ENCODE measurements at places on chromosomes 12 and 14.

DNA sequence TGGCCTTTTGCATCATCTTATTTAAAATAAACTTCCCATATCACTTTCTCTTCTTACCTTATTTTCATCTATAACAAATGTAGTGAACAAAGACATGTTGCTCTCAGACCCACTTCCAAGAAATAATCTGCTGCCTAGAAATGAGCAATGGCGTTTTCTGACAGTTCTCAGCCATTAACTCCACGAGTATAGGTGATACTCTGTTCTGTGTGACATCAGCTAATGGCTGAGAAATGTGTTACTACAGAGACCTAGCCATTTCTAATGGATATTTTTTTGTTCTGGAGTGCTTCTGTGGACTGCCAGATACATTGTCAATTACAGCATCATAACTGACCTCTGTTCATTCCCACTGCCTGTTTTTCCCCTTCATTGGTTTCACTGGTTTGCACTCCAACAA lies 67.8 kb downstream of the CCDC59 start:
- DNase-seq = no peak

GRCh38 chr12:62466018-62466593 lies 520 bp upstream of the MON2 start:
- DNase-seq = no peak

DNA sequence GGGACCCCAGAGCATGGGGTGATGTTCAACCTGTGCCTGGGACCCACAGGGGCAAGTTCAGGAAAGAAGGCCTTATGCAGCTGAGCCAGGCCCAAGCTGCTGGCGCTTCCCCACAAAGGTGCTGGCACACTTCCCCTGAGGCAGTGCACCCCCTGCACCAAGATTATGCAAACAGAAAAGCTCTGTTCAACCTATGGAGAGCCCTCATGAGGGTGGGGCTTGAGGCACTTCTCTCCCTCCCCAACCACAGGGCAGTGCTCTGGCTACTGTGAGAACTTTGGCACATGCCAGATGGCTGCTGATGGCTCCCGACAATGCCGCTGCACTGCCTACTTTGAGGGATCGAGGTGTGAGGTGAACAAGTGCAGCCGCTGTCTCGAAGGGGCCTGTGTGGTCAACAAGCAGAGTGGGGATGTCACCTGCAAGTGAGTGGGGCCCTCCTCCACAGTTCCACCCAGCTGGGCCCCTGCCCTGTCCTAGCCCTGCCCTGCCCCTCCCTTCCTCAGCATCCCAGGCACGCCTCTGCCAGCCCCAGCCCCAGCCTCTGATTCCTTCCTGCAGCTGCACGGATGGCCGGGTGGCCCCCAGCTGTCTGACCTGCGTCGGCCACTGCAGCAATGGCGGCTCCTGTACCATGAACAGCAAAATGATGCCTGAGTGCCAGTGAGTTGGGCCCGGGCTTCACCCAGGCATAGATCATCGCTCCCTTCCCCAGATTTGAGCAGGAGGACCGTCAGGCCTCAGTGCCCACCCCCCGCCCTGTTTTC lies 5.5 kb upstream of the NXPH4 start:
- DNase-seq = no peak

GRCh38 chr12:4140581-4141301 lies 132.8 kb upstream of the CCND2 start:
- no peak for DNase-seq

DNA sequence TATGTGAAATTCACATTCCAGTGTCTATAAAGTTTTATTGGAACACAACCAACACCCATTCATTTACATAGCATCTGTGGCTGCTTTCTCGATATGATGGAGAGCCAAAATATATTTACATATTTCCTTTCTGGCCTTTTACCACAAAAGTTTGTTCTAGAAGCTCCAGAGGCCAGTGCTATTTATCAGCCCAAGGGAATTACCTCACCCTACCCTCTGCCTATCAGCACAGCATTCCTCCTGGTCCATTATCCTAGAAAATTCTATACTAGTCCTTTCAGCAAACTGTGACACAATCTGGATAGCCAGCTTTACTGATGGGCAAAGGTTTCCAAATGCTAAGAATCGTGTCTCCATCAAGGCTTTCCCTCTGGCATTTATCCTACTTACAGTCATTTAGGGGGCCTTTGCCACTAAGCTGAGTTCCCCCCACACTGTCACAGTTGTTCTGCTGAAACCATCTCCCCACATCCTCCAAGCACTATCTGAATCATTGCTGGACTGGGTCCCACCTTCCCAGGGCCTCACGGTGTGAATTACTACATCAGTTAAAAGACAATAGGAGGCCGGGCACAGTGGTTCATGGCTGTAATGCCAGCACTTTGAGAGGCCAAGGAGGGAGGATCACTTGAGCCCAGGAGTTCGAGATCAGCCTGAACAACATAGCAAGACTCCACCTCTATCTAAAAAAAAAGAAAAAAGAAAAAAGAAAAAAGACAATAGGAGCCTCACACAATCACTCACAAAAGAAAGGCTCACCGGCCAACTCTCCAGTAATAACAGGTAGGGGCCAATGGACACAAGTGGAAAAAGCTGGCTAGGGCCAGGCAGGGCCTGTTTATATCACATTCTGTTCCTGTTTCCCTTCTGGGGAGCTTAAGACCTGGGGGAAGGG lies 12.1 kb downstream of the SYNE3 start:
- no peak for DNase-seq

DNA sequence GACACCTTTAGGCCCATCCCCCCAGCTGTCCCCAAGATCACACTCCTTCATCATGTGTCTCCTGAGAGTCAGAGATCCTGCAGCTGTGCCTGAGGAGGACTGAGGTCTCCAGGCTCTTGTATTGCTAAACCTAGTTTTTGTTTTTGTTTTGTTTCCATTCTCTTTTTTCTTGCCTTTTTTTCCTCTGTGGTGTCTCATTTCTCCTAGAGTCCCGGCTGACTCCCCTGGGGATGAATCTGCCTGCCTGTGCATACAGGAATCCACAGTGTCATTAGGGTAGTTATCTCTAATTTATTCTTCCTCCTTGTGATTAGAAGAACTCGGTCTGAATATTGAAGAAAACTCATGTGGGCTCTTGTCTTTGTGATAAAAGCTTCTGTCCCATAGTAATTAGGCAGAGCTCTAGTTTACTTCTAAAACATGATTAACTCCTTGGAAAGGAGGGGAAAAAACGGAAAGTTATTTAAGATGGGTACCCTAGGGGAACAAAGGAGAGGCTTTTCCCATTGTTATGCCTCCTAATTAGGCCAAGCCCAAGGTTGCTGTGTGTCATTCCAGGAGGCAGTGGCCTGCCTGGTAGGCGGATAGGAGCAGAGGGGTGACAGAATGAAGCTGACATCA lies 343.2 kb downstream of the ZFP36L1 start:
- DNase-seq = no peak

DNA sequence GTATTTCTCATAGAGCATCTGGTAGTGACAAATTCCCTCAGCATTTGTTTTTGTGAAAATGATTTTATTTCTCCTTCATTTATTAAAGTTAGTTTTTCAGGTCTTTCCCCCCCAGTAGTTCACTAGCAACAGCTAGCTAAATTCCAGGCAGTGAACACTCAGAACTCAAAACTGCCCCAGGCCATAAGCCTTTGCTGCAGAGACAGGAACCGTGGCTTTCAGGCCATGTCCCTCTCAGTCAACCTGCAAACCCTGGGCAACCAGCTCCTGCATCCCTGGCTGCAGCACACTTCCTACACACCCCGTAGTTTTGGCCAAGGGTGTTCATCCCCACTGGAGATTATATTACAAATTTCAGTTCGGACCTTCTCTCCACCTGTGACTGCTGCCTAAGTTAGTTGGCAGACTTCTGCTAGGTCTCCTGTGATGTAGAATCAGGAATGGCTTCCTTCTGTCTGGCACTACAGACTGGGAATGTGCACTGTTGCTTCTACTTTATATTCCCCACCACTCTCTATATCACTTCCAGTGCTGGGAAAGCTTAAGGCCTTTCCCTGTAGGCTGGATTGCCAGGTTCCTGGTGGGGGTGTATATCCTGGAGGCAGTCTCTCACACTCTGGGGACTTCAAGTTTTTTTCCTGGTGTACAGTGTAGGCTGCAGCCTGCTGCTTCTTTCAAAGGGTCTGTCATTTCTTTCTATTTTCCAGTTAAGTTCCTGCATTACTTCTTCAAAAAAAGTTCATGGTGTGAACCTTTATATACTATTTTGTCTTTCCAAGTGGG lies 924.4 kb upstream of the LRFN5 start:
- DNase-seq = no peak

DNA sequence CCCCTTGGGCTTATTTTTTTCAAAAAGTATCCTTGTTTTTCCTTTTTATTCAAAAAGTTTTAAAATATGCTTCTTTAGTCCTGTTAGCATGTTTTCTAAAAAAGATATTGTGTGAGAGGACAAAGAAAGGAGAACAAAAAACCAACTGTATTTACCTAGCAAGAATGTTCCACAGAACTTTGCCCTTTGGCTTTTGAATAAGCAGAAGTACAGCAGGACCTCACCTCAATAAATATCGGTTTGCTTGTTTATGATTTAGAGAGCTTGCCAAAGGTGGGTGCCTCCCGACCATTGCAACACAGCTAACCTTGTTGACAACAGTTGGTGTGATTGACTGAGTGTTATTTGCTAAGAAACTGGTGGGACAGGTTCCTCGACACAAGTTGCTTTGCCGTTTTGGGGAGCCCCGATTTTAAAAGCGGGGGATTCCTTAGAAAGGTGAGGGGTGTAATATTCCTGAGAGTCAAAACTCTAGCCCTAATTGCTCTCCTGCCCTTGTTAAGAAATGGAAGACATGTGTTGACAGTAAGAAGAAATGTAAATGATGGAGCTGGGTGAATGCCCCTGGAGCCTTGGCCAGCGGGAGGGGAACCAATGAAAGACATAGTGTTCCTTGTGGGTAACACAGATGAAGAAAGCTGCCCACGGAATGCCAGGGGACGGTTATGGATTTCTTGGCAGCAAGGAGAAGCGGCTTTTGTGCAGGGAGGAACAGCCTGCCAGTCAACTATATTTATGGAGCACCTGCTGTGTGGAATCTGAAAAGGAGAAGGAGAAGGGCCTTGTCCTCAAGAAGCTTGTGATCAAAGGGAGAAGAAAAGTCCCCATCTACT lies 13.7 kb downstream of the MYBPC1 start:
- DNase-seq = no peak

GRCh38 chr14:78425330-78425729 lies 255.2 kb downstream of the NRXN3 start:
- no peak for DNase-seq

GRCh38 chr12:63220921-63221320 lies 69.9 kb upstream of the AVPR1A start:
- no peak for DNase-seq

DNA sequence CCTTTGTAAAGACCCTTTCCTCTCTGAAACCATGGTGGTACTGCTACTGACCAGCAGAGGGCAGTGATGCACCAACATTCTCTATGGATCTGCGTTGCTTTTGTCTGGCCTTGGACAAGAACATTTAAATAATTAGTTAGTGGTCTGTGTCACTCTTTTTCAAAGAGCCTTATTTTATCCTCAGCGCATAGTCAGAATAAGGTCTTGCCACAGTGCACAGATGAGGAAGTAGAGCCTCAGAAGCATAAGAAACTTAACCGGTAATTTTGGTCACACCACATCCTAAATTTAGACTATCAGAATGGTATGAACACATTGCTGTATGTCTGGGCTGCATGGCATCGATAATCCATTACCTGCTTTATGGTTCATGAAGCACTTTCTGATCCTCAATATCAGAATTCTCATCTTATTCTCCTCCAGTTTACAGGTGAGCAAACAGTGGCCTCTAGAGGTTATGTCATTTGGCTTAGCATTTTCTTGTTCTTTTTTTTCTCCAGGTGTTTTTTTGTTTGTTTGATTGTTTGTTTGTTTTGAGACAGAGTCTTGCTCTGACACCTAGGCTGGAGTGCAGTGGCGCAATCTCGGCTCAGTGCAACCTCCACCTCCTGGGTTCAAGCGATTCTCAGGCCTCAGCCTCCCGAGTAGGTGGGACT lies 23.7 kb upstream of the IFT81 start:
- DNase-seq = peak; percentile 42

Data from T follicular helper cell (primary cell).